ENCODE measurements at places on chromosomes 2 and 18. TPM values are rescaled to one million over a fixed set of nuclear protein-coding genes. Genes with fewer than 3 reads are reported as not detected.

Gene EN1
- not detected for total RNA-seq

Gene PER2
- 2.0 TPM for total RNA-seq

Gene GYPC
- total RNA-seq, result 93.3 TPM

Gene TMEM163
- total RNA-seq, result not detected

Gene DSG3
- 0.16 TPM for total RNA-seq

Gene ABCA12
- total RNA-seq, result 0.09 TPM

Gene LCT
- total RNA-seq, result 0.09 TPM

Gene HNMT
- 10.9 TPM for total RNA-seq

Gene SIX3
- not detected for total RNA-seq

Gene IL1RL1
- 0.17 TPM for total RNA-seq

Gene DSEL
- total RNA-seq, result 74.9 TPM

Gene RTP5
- total RNA-seq, result not detected

Gene ADAM23
- 11.1 TPM for total RNA-seq

Gene FRZB
- total RNA-seq, result 0.17 TPM

Gene FBXO48
- 0.32 TPM for total RNA-seq

Gene LYPD1
- 0.26 TPM for total RNA-seq

Gene KCNG2
- total RNA-seq, result 1.9 TPM

Gene PDE1A
- 27.9 TPM for total RNA-seq

Gene CCDC74B
- total RNA-seq, result 10.6 TPM

Gene MAP3K2
- total RNA-seq, result 15.9 TPM
